ENCODE measurements at places on chromosomes 4 and X.

- no peak for DNase-seq
These were observed 427.8 kb downstream of the IL15 start for GRCh38 chr4:142064181-142064580.

DNA sequence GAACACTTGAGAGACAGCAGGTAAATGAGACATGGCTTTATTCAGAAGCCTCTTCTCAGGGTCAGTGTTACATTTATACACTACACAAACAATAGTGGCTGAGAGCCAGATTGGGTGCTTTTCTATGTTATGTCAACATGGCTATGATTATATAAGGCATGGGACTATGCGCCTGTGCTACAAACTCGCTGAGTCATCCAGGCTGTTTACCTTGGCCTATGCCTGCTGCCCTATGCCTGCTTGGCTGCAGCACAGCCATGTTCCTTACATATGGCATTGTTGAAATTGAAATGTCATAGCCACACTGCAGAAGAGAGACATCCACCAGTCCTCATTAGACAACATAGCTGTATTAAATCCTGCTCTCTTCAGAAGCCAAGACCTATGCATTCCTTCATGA, 236.3 kb upstream of the NWD2 start:
- peak; percentile 95 for DNase-seq

DNA sequence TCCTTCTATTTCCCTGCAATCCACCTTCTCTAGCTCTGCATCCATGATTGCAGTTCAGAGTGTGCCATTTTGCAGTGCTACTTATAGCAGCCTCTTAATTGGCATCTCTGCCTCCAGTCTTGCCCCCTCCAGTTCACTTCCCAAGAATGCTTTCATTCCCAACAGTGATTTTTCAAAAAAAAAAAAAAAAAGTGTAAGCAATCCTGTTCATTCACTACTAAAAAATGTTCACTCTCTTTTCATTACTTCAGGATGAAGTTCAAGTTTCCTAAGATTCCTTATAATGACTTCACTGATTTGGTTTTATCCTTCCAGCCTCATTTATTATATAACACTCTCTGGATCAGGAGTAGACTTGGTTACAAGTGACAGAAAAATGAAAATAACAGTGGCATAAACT, 124.7 kb upstream of the LNX1 start:
- no peak for DNase-seq

- no peak for DNase-seq
These were observed 31.5 kb downstream of the SMS start for GRCh38 chrX:21972046-21972445.

DNA sequence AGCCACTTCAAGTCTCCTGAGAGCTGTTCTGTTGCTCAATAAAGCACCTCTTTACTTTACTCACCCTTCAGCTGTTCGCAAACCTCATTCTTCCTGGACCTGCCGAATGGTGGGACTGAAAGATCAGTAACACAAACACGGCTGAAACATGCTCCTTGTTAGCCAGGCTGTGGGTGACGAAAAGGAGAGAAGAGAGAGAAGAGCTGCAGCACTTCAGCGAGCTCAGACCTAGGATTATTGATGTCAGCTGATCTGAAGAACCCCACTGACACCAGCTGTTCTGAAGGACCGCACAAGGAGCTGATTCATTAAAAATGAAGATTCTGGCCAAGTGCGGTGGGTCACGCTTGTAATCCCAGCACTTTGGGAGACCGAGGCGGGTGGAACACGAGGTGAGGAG, 2020.0 kb upstream of the ADGRL3 start:
- DNase-seq: no peak

DNA sequence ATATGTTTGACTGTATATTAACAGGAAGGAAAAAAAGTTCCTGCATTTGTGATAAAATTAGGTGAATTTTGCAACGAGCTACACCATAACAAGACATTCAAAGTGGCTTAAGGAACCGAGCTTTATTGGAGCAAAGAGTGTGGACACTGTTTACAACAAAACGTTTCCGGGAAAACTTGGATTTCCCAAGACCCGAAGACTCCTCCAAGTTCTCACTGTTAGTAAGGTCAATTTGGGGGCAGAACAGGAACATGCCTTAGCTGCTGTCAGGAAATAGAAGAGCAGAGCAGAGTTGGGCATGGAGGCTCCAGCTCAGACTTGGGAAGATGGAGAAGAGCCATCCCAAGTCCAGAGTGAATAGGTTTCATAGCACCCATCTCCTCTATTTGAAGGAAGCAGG, 16.5 kb downstream of the ADH6 start:
- no peak for DNase-seq

- DNase-seq: no peak
These were observed 45.3 kb upstream of the KCTD8 start for GRCh38 chr4:44493924-44494323.

GRCh38 chr4:99848591-99849001, 32.0 kb downstream of the DAPP1 start:
- DNase-seq: no peak

GRCh38 chr4:76322236-76322635, 15.7 kb downstream of the STBD1 start:
- no peak for DNase-seq

DNA sequence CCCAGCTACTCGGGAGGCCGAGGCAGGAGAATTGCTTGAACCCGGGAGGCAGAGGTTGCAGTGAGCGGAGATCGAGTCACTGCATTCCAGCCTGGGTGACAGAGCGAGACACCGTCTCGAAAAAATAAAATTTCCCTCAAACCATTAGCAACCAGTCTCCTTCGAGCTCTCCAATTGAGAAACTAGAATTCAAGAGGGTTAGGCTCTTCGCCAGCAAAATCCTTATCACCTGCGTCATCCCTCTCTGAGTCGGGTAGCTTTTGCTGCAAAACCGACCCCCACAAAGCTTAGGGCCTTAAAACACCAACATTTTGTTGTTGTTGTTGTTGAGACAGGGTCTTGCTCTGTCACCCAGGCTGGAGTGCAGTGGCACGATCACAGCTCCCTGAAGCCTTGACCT, 75.1 kb upstream of the DDX3X start:
- DNase-seq: no peak

DNA sequence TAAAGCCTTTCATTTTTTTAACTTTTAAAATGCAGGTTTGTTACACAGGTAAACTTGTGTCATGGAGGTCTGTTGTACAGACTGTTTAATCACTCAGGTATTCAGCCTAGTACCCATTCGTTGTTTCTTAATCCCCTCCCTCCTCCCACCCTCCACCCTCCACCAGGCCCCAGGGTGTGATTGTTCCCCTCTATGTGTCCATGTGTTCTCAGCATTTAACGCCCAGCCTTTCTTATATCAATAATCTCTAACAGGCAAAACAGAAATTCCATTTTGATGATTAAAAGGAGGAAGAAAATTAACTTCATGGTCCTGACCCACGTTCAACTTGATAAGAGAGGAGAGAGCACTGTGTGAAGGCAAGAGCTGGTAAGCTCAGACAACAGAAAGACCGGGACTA, 75.1 kb downstream of the TSPAN5 start:
- DNase-seq: no peak

- DNase-seq: no peak
These were observed 18.2 kb downstream of the IL13RA1 start for GRCh38 chrX:118745570-118745969.

DNA sequence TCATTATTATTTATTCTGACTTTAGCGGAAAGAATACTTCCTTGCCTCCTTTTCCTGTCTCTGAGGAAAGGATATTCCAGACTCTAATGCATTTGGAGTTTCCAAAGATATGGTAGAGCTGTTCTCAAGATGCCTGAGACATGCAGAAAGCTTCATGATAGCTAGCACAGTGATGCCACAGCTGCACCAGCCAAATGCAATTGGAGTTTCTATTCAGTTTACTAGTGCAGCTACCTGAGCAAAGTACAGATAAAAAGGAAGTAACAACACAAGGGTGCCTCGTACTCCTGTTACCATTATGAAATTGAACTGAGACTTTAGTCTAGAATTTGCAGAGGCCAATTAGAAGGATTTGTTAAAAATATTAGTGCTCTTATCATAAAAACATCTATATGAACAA, 57.5 kb upstream of the PARM1 start:
- no peak for DNase-seq

DNA sequence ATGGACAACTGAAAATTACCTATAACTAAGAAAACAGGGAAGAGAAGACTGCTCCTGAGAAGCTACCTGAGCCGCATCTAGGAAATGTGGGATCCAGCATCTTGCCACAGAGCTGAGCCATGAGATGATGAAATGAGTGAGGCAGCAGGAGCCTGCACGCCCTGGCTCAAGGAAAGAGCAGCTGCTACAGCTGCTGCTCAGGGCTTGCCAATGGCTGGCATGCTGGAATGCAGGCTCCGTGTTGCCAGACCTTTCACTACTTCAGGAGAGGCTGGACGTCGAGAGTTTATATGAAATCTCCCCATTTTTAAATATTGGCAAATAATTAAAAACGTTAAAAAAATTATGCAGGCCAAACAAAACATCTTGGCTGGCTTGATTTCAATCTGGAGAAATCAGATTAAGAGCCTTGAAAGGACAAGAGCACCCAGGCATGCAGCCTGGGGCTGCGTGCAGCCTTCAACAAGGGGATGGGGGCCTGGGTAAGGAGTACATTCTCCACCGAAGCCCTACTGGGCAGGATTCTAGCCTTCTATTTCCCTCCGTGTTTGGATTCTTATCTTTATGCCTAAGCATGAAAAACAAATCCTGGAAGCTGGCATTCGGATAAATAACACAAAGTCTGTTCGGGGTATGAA, 227.6 kb downstream of the NR3C2 start:
- no peak for DNase-seq

DNA sequence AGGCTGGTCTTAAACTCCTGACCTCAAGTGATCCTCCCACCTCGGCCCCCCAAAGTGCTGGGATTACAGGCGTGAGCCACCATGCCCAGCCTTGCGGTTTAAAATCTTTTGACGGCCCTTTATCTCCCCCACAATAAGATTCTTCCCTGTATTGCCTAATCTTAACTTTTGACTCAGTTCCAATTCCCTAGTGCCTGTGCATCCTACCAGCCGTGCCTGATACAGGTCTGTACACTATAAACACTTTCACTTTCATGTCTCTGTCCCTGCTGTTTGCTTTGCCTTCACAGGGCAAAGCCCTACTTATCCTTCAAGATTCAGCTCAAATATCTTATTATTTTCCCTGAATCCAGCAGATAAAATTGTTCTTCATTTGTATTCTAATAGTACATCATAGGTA, 74.6 kb downstream of the WDR44 start:
- DNase-seq: no peak

DNA sequence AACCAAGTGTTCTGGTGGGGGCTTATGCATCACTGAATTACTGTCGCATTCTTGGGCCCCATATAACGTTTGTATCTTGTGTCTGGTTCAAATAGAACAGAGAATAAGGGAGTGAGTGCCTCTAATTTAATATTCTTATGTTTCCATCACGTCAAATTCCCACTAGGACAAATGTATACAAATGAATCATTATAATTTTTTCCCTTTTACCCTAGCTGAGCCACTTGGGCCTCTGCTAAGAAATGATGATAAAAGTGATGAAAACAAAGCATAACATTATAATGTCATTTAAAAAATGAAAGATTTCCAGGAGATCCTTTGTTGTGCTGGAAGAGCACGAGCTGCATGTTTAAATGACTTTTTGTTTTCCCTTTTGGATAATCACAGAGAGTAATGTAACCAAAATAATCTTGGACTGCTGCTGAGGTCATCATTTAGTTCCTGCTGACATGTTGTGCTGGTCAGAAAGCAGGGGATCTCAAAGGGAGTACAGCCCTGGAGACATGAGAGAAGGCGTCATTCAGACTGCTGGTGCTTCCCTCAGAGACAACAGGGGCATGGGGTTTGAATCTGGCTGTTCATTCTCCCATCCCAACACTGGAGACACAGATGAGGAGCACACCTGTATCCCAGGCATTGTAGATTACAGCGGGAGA, 105.1 kb upstream of the SCOC start:
- no peak for DNase-seq

DNA sequence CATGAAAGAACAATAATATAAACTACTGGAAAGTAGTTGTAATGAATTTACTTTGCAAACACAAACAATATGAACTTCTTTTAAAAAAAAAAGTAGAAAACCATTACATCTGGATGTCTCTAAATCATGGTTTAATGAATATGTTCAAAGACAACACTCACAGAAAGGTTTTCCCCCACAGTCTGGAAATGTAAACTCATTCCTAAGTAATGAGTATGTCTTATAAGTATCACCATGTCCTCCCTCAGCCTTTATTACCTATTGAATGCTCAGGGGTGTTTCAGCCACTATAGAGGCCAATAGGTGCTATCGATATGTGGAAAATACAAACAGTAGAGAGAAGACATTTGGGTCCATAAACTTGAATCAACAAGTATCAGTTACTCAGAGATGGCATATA, 186.7 kb downstream of the PALLD start:
- DNase-seq: no peak

DNA sequence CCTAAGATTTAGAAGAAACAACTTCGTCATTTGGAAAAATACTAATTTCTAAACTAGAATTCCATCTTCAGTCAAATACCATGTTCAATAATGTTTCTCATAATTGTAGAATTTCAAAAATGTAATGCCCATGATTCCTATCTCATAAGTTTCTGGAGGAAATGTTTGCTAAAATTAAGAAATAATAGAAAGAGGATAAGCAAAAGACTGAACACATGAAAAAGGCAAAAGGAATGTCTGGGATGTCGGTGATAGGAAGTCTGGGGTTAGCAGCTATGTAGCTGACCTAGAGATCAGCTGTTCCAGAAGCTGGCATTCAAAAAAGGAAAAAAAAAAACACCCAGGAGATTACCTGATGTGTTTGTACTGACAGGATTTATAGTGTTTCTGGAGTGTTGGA, 18.9 kb upstream of the PCDH10 start:
- no peak for DNase-seq

DNA sequence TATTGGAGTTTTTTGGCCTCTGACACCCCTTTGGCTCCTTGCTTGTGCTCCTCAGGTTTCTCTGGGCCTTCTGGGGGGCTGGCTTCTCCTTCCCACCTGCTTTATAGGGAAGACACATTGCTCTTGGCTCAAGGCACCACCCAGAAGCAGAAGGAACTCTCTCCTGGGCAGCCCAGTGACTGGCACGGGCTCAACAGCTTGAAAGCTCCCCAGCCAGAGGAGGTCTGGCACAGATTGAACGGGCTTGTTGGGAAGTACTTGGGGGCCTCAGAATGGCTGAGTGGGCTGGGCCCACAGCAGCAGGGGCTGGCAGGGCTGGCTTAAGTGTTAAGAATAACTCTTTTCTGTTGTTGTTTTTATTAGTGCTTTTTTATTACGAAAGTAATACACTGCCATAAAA, 11.2 kb upstream of the ZNF185 start:
- DNase-seq: no peak

- DNase-seq: no peak
These were observed 134.8 kb downstream of the HS3ST1 start for GRCh38 chr4:11293866-11294265.

Measured in COR-L47 (cell line).